ENCODE measurements at places on chromosomes 7 and 10.

DNA sequence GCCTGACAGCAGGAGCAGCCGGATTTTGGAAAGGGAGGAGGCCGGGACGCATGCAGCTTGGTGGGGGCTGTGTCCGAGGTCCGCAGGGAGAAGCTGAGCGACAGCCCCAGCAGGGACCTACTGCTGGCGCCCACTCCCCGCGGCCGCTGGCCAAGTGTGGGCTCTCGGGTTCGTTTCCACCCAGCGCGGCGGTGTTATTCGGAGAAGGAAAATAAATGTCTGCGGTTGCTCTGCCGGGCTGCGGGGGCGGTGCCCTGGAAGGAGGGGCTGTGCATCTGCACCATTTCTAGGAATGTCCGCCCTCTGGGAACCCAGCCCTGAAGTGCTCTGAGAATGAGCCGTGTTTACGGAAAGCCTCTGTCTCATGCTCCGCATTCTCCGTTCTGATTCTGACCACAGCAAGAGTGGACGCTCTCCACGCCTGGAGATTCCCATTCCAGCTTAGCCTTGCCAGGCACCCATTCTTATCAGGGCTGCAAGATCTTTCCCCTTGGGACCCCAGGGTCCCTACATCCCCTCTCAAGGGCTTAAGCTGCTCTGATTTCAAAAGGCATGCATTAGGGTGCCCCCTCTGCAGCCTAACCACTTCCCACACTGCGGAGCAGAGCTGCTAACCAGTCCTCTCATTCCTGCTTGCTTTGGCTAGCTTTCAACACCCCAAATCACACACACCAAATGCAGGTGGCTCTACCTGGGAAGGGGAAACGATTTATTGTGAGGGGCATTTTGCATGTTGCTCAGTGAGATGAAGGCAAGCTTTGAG is 256.6 kb upstream of the GLI3 start:
- peak; percentile 46 for DNase-seq

DNA sequence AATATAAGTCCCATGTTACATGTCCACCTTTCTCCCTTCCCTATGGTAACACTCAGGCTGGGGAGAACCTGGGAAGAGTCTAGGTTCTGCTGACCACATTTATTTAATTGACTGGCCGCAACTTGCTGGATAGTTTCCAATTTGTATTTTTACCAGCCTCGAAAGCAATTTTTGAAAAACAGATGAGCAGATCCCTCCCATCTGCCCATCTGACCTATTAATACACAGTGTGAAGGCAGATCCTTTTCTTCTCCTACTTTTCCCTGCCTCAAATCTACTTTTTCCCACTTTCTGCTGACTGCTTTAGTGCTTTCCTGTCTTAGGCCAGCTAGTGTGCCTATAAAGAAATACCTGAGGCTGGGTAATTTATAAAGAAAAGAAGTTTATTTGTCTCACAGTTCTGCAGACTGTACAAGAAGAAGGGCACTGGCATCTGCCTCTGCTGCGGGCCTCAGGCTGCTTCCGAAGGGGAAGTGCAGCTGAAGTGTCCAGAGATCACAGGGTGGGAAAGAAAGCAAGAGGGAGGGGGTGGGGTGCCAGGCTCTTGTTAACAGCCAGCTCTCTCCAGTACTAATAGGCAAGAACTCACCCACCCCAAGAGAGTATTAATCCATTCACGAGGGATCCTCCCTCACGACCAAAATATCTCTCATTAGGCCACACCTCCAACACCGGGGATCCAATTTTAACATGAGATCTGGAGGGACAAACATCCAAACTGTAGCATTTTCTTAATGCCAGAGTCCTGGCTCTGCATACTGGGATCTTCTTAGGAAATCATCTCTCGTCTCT is 336.0 kb upstream of the IGFBP3 start:
- DNase-seq = no peak

DNA sequence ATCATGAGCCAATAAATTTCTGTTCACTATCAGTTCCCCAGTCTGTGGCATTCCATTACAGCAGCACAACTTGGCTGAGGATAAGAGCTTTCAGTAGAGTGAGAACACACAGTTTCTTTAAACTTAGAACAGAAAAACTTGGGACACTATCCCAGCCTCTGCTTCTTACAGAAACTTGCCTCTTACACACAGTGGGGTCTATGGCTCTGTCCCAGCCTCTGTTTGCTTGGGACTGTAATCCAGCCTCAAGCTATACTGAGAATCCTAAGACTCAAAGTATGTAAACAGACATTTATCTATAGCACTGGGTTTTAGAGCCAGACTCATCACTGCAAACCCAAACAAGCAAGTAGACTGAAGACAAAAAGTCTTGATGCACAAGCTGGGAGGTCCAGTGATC is 355.8 kb upstream of the VSTM2A start:
- DNase-seq = no peak

GRCh38 chr7:156773966-156774365 is 119.0 kb downstream of the LMBR1 start:
- DNase-seq = no peak
